ENCODE measurements at places on chromosomes 3 and 15.

GRCh38 chr15:75192307-75192706 is 9.4 kb upstream of the C15orf39 start:
- no peak for DNase-seq

- no peak for DNase-seq
Observed at GRCh38 chr15:63389902-63390670, 8.4 kb upstream of the CA12 start.

DNA sequence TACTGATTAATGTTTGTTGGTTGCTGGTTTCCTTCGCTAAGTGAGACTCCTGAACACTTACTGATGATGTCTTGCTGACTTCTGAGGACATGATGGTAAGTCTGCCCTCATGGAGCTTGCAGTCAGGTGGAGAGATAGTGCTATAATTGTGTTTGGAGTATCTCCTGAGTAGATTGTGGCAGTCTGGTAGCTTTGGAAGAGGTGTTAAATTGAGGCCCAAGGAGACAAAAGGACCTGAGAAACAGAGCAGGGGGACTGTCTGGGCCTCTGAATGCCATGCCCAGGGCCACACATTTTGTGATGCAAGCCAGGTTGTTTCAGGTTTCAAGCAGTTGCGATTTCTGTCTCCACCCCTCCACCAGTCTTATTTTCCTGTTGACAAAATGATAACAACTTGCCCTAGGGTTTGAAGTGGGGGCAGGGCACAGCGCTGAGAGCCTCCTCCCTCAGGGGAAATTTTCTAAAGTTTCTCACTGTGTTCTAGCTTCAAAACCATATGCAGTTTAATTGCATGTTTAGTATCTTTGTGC is 16.7 kb downstream of the SMAD3 start:
- DNase-seq, result no peak

DNA sequence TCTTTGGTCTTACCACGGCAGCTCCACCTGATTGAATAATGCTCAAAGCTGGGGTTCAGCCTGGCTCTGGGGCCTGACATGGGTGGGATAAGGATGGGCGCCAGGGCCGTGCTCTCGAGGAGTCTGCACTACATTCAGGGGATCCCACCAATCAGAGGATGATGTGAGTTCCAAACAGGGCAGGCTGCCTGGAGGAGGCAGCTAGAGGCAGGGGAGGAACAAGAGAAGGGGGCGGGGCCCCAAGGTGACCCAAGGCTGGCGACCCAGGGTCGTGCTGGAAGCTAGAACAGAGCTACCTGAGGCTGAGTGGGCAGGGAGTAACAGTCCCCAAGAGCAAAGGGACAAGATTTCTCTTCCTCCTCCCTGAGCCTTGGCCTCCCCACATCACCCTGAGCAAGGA is 56.1 kb downstream of the PCSK6 start:
- no peak for DNase-seq

GRCh38 chr3:107928084-107928445 is 162.8 kb downstream of the CD47 start:
- no peak for DNase-seq

- DNase-seq, result no peak
Observed at GRCh38 chr15:72047020-72047419, 70.9 kb downstream of the MYO9A start.

DNA sequence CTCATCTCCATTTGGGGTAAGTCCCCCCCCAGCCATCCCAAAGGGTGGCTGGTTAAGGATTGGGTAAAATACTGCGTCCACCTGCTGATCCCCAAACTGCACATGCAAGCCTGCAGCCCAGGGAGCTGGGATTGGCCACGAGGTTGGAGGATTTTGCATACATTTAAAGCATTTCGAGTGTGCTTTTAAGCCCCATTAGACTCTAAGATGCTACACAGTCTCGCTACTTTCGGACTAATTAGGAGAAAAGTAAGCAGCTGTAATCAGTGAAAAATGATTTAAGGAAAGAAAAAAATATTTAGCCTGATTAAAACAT is 23.9 kb downstream of the SLC6A6 start:
- no peak for DNase-seq

DNA sequence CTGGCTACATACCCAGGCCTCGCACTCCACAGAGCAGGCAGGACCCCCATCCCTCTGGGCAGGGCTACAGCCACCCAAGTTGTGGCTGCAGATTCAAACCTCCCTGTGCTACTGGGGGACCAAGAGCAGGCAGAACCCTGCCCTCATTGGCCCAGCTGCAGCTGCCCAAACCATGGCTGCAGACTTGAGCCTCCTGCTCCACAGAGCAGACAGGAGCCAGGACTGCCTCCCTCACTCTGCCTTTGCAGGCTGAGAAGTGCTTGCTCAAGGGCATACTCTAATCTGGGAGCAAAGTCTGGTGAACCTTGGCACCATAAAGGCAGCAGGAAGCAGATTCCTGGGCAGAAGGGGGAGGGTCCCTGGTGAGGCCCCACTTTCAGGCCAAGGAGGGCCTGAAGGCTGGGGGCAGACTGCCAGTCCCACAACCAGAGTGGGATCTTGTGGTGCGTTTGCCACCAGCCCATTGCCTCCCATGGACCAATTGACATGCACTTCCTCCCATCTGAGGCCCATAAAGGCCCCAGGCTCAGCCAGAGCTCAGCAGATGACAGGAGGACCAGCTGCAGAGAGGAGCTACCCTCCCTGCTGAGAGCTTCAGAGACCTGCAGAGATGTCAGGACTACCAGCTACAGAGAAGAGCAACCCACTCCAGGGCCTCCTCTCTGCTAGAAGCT is 64.2 kb upstream of the EPHA6 start:
- no peak for DNase-seq

- no peak for DNase-seq
Observed at GRCh38 chr15:52379395-52380106, 83.9 kb upstream of the MYO5C start.

GRCh38 chr3:7973006-7973405 is 528.6 kb upstream of the LMCD1 start:
- DNase-seq, result no peak

- DNase-seq, result no peak
Observed at GRCh38 chr3:153080778-153081240, 81.2 kb upstream of the RAP2B start.

- DNase-seq, result no peak
Observed at GRCh38 chr3:134955874-134956273, 160.8 kb downstream of the EPHB1 start.

GRCh38 chr15:81224232-81224631 is 27.6 kb downstream of the IL16 start:
- no peak for DNase-seq

DNA sequence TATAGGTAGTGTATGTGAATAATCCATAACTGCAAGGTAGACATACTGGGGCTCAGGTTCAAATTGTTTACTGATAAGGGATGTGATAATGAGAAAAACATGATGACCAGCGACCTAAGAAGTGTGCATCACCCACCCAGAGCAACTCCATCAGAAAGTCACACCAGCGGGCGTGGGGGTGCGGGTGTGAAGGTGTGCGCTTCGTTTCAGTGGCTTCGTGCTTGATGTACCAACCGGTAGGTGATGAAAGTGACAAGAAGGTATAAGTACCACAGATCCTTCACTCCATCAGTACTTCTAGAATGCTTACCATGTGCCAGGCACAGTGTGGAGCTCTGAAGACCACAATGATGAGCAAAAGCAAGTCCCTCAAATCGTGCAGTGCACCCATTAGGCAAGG is 11.2 kb downstream of the ANP32A start:
- no peak for DNase-seq

DNA sequence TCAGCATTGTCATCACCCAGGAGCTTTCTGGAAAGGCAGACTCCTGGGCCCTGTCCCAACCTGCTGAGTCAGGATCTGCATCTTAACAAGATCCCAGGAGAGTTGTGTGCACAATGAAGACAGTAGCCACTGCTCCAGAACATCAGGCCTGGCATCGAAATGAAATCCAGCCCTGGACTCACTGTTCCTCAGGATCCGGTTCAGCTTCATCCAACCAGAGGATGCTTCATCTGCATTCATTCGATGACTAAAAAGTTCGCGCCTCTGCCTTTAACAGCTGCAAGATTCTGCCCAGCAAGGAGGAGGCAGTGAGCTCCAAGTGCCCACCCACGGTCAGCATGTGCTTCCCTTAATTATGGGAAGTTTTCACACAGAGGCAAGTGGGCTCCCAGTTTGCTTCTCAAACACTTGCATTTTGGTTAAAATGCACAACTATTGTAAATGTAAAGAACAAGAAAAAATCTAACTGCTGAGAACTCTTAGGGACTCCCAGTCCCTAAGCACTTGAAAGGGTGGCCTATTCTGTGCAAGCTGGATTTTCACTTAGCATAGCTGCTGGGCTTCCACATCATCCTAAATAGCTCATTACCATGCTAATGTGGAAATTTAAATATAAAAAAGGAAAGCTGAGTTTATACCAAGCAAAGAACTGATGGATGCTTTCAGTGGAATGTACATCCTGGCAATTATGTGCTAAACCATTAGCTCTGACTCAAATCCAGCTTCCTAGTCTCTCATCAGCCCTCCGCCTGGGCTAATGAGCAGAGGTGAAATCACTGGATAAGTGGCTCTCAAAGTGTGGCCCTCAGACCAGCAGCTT is 25.5 kb upstream of the ESYT3 start:
- no peak for DNase-seq

GRCh38 chr3:116288485-116288884 is 156.8 kb downstream of the LSAMP start:
- DNase-seq, result no peak

GRCh38 chr3:189386739-189387138 is 215.0 kb downstream of the TPRG1 start:
- DNase-seq, result no peak

DNA sequence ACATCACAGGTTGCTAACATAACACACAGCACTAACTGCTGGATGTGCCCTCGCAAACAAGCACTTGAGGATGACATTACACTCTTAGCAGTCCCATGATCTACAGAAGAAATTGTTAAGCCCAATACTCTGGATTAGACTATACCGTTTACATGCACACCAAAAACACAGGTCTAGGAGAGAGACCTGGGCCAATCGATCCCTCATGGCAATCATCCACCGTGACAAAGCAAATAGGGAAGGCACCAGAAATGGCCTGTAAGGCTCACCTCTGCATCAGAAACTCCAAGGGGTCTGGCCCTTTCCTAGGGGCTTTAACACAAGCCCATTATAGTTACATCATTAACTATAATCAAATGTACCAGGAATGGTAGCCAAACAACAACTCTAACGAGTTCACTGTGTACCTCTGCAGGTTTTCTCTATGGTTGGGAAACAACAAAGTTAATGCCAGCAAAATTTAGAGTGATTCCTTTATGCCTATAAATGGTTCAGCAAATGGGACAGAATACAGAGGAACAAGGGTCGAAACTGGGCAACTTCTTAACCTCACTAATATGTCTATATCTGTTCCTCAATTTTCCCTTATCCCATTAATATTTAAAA is 18.5 kb downstream of the TRANK1 start:
- no peak for DNase-seq

GRCh38 chr3:129413687-129414506 is 14.5 kb downstream of the EFCAB12 start:
- DNase-seq, result no peak

DNA sequence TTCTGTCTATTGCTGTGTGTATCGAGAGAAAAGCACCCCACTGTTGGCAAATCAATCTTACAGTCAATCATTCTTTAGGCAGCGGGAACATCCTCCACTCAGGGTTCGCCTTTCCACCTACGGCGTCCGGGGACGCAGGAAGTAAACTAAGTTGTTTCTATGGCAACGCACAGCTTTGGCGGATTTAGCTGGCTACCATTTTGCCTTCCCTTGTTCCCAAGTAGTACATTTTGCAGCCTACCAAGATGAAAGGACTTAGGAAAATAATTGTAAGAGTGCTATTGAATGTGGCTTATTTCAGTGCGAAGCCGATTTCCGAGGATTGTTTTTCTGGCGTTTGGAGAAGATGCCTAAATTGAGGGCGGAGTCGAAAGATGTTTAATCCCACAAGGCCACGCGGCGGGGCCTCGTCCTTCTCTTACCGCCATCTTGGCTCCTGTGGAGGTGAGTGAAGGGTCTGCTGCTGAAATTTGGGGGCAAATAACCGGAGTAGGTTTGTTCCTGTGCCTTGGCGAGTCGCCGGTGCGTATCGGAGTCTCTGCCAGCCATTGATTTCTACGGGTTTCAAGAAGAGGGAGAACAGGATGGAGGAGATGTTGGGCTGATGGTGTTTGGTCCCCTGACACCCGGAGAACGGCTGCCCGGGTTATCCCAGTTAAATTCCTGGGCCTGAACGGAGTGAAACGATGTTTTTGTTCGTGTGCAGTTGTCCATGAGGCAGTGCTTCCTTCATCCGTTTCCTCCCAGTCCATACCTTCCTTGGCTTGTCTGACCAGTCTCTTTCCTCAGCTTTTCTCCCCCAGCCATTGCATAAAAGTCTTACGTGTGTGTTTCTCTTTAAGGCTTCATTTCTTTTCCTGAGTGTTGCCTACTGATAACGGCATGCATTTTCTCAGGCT is at the start of gene RPL35A:
Gene RPL35A (plus strand): TSS at position 413 of the 899 bp plus-strand sequence. CDS start 778 bp downstream, outside the sequence.
- peak; percentile 90 for DNase-seq

GRCh38 chr3:35782355-35782754 is 143.0 kb downstream of the ARPP21 start:
- DNase-seq, result no peak

- no peak for DNase-seq
Observed at GRCh38 chr15:39501366-39502081, 79.4 kb upstream of the THBS1 start.

- DNase-seq, result no peak
Observed at GRCh38 chr15:92724144-92724543, 68.6 kb upstream of the FAM174B start.

DNA sequence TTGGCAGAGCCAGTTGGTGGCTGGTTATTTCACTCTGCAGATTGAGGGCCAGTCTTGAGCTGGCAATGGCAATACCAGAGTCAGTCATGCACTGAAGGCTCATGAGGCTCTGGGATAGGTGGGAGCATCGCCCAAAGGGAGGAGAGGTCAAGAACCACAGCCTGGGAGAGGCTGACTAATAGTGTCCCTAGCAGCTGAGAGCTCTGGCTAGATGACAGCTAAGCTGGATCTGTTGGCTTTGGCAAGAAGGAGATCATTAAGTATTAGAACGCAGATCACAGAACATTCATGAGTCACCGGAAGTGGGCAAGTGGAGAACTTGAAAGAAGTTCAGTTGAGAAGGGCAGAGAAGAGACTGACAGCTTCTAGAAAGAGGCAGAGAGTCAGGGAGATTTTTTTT is 521.1 kb downstream of the NR2F2 start:
- DNase-seq, result no peak

- no peak for DNase-seq
Observed at GRCh38 chr3:140397847-140398246, 280.0 kb upstream of the TRIM42 start.

GRCh38 chr3:105938806-105939205 is 70.0 kb upstream of the CBLB start:
- no peak for DNase-seq

All from caudate nucleus (tissue), 63 donors.